Activated T-helper 1 cell treated with anti-CD3 and anti-CD28 coated beads, Interleukin-2, amount 50 U/mL, for 16 hours (primary cell): ENCODE measurements at places on chromosomes 6 and 20.

- no peak for DNase-seq
These were observed 1.9 kb downstream of the KLHL32 start for GRCh38 chr6:96926425-96926824.

GRCh38 chr6:108546079-108547049 lies 14.4 kb upstream of the FOXO3 start:
- no peak for DNase-seq

DNA sequence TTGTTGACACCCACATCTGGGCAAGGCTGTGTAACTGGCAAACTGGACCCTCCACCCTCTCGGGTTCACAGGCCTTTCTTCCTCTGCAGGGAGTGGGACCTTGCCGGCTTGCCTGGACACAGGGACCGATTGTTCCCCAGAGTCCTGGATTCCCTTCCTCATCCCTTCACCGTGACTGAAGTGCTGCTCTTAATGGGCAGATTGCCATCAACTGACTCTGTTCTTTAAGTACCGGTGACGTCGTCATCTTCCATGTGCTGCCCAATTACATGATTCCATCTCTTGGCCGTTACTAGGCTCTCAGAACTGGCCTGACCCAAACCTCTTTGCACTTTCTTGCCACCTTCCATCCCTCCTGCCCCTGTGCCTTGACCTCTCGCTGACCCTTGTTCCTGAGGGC lies 85.4 kb downstream of the EYA4 start:
- no peak for DNase-seq

- DNase-seq = no peak
These were observed 217.2 kb downstream of the CDKAL1 start for GRCh38 chr6:20751293-20751935.

- DNase-seq = no peak
These were observed 86.1 kb upstream of the SIRPA start for GRCh38 chr20:1809131-1809572.

- no peak for DNase-seq
These were observed 403 bp downstream of the CDH26 start for GRCh38 chr20:59958626-59959025.

GRCh38 chr6:16179970-16180431 lies 51.1 kb downstream of the MYLIP start:
- no peak for DNase-seq

DNA sequence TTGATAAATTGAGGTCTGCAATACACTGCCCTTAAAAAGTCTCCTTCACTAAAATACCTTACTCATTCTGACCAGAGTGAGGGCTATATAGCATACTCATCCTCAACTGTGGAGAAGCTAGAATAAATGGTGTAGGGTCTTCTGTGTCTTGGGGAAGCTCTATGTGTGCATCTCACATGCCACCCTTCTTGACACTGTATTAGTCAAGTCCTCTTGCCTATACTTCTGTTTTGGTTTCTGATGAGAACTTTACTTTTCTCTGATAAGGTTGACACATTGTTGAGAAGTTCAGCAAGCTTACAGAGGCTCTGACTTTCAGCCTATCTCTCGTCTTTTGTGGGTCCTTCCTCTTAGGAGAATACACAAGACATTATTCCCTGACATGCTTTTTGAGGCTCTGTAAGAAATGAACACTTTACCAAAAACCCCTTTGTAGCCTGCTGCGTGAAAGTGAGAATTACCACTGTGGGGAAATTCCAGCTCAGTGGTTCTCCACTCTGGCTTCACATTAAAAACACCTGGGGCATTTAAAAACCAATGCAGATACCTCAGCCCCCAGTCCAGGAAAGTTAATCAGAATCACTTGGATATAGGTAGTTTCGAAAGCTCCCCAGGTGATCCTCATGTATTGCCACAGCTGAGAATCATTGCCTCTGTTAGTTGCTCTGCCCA lies 372.1 kb upstream of the HS3ST5 start:
- DNase-seq = no peak

GRCh38 chr6:161498359-161498758 lies 224.5 kb upstream of the AGPAT4 start:
- no peak for DNase-seq

DNA sequence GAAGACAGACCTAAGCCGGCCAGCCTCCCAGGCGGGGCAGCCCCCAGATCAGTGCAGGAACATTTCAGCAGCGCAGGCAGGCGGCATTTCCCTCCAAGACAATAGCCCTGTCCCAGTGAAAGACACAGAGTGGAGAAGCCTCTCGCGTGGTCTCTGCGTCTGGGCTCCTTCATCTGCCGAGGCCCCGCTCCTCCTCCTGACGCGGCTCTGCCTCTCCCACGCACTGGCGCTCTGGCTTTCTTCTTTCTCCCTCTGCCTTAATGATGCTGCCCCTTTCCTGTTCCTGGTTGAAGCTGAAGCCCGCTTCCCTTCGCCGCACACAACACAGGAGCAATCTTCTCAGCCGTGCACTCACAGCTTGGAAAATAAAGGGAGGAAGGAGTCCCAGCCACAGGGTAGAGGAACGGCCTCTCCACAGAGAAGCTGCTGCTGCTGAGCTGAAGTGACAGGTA lies 347.5 kb downstream of the CDH4 start:
- no peak for DNase-seq

- DNase-seq = no peak
These were observed 28.0 kb upstream of the TULP4 start for GRCh38 chr6:158284007-158284875.

GRCh38 chr20:34210271-34210670 lies 31.0 kb upstream of the ASIP start:
- no peak for DNase-seq

GRCh38 chr20:18984238-18985200 lies 170.9 kb downstream of the SCP2D1 start:
- no peak for DNase-seq

GRCh38 chr6:140985679-140986275 lies 1146.9 kb upstream of the GJE1 start:
- DNase-seq = no peak

DNA sequence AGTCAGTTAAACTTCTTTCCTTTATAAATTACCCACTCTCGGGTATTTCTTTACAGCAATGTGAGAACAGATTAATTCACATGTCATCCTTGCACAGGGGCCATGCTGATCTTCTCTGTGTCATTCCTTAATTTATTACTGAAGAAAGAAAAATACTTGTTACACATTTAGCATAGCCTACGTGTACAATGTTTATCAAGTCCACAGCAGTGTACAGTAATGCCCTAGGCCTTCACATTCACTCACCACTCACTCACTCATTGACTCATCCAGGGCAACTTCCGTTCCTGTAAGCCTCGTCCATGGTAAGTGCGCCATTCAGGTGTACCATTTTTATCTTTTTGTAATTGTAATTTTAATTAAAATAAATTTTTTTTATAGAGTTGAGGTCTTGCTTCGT lies 73.6 kb downstream of the RSPH3 start:
- DNase-seq = no peak

GRCh38 chr20:10250902-10251301 lies 32.3 kb downstream of the SNAP25 start:
- DNase-seq = no peak

GRCh38 chr6:83303426-83303825 lies 110.3 kb downstream of the RWDD2A start:
- no peak for DNase-seq

- no peak for DNase-seq
These were observed 38.3 kb downstream of the MRS2 start for GRCh38 chr6:24440897-24441598.

DNA sequence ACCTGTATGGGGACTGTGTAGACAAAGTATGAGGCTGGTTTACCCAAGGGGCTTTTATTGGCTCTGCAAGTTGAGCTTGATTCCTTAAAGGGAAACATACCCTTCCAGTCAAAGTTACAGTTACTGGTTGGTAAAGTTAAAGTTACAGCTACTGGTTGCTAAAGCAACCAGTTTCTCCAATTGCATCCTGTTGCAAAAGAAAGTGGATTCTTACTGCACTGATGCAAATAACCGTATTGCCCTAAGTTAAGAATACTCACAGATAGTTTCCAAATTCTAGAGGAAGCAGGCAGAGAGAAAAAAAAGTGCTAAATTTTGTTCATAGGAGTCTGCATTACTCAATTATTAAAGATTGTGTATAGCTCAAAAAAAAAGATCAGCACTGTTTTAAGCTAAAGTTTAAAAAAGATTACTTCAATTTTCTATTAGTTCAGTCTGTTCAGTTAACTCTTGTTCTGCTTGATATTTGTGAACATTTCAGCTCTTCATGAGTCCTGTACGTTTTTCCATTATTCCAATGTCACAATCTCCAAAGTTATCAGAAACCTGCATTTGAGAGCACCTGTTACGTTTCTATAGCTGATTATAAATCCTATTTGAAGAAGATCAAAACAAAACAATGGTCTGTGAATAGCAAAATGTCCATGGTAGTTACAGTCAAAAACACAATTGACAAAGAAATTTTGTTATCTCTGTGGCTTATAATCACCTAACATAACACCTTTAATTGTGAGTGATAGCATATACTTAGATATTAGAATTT lies 8.6 kb upstream of the IL22RA2 start:
- DNase-seq = no peak

- DNase-seq = no peak
These were observed 56.1 kb downstream of the PSMG4 start for GRCh38 chr6:3314621-3315467.

GRCh38 chr6:46175976-46176375 lies 5.2 kb upstream of the ENPP5 start:
- no peak for DNase-seq

- DNase-seq = no peak
These were observed 109.0 kb downstream of the HFE start for GRCh38 chr6:26195924-26196845.

- no peak for DNase-seq
These were observed 561.2 kb downstream of the HAO1 start for GRCh38 chr20:7378864-7379605.

GRCh38 chr6:35240838-35241801 lies 18.4 kb upstream of the ZNF76 start:
- peak; percentile 59 for DNase-seq

GRCh38 chr6:13261464-13261994 lies 66.8 kb downstream of the TBC1D7 start:
- no peak for DNase-seq

DNA sequence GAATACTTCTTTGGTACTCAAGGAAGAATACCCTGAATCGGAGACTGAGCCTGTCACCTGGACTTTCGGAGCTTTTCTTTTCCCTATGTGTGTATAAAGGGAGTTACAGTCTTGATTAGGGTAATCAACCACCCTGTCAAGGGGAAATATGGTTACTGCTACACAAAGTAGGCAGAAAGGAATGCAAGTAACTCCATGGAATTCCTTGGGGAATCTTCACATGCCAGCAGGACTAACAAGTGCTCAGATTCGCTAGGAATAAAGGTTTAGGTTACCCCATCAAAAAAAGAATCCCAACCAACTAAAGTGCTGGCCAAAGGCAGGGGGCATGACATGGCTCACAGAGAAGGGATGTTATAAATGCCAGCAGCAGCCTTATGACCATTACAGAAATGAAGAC lies 10.4 kb downstream of the KCNS1 start:
- DNase-seq = no peak

- DNase-seq = no peak
These were observed 5.3 kb downstream of the PHIP start for GRCh38 chr6:79072640-79073181.

- peak; percentile 32 for DNase-seq
These were observed 23.8 kb upstream of the SAMHD1 start for GRCh38 chr20:36975099-36975818.

DNA sequence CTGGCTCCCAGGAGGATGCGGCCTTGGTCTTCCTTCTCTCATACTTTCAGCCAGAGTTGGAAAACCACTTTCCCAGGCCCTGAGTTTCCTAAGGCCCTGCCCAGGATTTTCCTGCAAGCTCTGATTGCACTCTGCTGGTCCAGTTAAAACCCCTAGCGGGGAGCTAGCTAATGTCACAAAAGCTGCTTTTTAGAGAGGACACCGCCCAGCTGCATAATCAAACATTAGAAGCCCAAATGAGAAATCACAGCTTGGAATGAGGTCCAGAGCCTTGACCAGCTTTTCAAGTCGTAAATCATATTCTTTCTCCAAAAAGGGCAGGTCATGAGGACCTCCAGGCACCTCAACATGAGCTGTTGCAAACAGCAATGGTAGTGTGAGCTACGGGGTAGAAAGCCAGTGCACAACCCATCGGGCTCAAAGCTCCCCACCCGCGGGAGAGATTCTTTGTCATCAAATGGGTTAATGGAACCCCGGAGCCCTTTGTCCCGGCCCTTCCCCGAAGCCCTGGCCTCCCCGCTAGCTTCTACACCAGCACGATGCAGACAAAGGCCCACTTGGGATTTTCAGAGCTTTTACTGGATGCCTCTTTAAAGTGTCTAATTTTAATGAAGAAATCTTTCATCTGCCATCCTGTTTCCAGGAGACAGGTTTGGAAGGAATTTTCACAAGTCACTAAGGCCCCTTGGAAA lies 134.0 kb downstream of the SCML4 start:
- DNase-seq = no peak

DNA sequence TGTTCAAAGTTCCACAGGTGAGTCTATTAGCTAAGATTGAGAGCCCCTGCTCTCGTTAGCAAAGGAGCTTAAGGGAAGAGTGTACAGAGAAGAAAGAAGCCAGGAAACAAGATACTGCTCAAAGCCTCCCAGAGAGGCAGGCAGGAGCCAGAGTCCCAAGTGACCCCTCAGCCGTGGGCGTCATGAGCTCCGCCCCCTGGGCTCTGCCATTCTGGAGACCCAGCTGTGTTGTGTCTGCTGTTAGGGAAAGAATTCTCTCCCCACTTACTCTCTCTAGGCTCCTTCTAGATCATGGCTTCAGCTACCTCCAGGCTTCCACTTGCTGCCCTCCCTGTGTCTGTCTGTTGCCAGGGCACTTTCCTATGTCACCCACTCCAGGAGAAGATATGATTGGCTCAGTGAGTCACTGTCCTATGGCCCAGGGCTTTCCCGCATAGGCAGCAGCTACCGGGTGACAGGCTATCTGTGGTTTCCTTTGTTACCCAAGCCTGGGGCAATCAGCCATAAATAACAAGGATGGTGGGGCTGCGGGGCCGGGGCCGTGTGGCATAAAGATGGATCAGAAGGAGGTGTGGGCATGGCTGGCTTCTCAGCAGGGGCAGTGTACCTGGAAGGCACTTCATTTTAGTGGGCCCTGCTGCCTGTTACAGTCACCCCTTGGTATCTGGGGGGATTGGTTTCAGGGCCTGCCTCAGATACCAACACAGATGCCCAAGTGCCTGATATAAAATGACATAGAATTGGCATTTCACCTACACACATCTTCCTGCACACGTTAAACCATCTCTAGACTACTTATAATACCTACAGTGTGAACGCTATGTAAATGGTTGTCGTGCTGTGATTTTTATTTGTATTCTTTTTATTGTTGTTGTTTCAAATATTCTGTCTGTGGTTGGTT lies 118.9 kb downstream of the ARMC2 start:
- DNase-seq = no peak

- DNase-seq = no peak
These were observed 253.6 kb downstream of the ARID1B start for GRCh38 chr6:157030755-157031154.

GRCh38 chr20:44745598-44746366 lies at the start of gene KCNK15:
Gene KCNK15 (plus strand): TSS chr20:44745865. CDS start chr20:44745911, 46 bp downstream.
- DNase-seq = no peak

DNA sequence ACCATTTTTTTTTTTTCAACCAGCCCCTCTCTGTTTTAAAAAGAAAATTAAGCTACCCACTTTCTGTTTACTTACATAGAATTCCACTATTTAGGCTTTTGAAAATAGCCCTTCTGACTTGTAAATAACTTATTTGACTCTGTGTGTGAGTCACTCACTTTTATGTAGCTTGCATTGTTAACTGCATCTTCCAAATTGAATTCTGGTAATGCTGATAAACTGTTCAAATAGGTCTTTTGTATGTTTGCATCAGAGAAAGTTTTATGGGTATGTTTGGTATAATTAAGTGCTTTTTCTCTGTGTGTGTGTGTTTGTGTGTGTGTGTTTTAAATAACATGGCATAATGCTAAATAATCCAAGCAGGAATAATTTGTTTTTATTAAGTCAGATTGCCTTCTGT lies 360.1 kb downstream of the PLCB1 start:
- DNase-seq = no peak
